ENCODE measurements at places on chromosomes 4 and X.

DNA sequence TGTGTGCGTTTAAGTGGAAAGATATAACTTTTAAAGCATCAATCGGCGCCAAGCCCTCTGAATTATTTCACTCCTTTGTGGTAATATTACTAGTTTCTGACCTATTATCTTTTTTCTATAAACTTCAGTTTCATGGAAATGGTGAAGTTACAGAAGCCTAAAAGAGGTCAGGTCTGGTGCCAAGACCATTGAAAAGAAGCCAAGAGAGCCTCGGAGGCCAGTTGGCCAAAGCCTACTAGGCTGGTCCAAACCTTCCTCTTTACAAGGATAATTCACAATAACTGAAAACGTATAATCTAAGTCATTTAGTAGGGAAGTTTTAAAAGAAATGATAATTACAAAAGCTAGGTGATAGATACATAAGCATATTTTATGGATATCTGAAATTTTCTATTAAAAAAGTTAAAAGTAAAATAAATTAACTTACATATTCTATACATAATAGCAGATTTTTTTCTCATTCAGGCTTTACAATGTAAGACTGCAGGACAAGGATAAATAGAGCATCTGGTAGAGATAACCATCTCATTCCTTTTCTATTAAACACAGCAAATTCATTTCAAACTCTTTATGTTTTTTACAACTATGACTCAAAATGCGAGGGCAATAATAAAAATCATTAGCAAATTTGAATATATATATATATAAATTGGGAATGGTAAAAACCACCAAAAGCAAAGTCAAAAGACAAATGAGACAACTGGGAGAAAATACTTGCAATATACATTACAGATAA is 49.2 kb downstream of the WDFY3 start:
- ATAC-seq = no peak

GRCh38 chrX:24775891-24776290 is 82.2 kb downstream of the POLA1 start:
- ATAC-seq = no peak

GRCh38 chrX:14865201-14865600 is 7.7 kb downstream of the FANCB start:
- ATAC-seq = no peak

DNA sequence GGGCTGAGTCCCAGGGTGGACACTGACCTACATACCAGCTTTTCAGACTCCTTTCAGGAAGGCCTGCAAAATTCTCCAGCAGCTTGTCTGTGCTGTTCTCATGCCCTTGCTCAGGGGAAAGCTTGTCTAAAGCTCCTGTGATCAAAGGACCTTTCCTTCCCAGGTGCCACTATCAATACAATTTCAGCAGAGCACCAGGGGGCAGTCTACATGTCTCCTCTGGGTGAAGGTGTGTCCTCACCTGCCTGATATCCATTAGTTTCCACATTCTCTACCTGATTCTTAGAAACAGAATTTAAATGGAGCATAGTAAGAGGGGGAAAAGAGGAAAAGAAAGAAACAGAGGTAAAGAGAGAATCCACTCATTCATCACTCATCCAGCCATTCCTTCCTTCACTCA is 114.2 kb downstream of the PPARGC1A start:
- no peak for ATAC-seq

- no peak for ATAC-seq
Observed at GRCh38 chr4:2910409-2910808, 52.8 kb downstream of the NOP14 start.

DNA sequence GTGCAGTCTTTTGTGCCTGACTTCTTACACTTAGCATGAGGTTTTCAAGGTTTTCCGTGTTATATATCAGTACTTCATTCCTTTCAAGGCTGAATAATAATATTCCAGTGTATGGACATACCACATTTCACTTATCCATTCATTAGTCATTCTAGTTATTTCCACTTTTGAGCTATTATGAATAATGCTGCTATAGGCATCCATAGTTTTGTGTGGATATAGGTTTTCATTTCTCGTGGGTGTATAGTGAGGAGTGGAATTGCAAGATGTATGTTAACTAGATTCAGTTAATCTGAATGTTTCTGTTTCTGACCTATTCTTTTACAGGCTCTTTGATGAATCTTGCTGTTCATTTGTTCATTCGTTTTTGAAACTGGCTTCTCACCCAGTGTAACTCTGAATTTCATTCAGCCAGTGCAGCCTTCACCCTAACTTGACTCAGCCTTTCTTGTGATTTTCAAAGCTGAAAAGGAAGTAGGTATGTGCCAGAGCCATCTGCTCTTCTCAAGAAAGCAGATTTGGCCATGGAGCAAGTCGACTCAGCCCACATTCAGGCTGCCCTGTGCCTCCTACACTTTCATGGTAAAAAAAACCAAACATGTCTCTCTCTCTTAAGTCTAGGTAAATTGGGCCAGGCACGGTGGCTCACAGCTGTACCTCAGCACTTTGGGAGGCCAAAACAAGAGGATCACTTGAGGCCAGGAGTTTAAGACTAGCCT is 56.3 kb upstream of the NOCT start:
- ATAC-seq = no peak

DNA sequence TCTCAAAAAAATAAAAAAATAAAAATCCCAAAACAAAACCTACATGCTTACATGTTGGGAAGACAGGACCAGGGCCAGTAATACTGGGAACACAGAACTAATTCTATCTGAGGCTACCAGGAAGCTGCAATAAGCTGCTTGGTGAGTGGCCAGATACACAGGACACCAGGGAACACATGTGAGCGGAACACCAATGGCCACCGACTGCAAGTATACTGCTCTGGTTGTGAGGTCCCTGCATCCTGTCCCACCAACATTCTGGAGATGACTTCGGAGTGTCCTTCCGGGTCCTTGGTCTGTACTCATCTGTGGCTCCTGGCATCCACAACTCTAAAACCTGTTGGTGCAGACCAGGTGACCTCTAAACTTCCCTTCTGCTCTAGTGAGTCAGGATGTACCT is 2.7 kb downstream of the TNIP2 start:
- ATAC-seq = no peak

DNA sequence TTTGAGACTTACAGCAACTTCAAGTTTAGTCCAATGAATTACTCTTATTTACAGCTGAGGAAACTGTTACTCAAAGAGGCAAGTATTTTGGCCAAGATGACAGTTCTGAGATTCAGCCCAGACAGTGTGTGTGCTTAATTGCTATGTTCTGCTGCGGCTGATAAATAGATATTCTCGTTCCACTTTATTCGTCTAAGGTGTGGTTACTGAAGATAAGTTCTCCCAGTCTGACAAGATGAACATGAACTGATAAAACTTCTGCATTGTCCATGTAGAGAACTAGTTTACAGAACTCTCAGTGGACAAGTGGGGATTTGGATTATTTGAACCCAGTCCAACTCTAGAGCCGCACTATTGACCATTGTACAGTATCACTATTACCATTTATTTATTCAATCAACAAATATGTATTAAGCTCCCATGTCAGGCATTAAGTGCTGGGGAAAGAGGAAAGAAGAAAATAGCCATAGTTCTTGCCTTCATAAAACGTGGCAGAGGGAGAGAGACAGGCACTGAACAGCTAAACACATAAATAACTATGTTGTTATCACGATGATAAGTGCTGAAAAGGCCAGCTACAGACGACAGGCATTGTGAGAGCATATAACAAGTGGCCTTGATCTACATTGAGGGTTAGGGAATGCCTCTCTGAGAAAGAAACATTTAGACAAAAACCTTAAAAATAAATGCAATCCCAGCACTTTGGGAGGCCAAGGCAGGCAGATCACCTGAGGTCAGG is 4.0 kb upstream of the DHX15 start:
- ATAC-seq = no peak

- ATAC-seq = no peak
Observed at GRCh38 chr4:62548108-62548524, 1348.0 kb downstream of the ADGRL3 start.

DNA sequence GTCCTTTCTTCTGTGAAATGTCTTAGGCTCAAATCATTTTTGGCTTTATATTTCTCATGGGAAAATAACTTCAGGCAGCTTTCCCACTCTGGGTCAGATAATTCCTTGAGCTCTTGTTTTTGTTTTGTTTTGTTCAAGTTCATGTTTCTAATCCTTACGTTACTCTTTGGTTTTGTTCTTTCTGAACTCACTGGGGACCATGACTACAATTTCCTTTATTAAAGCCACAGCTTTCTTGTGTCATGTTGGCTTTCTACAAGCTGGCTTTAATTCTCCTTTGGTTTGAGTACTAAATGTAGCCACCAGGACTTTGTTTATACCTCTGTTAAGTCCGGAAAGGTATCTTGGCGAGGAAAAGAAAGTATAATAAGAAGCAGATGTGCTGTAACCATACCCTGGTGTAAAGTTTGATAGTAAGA is 30.8 kb upstream of the ANXA3 start:
- no peak for ATAC-seq

DNA sequence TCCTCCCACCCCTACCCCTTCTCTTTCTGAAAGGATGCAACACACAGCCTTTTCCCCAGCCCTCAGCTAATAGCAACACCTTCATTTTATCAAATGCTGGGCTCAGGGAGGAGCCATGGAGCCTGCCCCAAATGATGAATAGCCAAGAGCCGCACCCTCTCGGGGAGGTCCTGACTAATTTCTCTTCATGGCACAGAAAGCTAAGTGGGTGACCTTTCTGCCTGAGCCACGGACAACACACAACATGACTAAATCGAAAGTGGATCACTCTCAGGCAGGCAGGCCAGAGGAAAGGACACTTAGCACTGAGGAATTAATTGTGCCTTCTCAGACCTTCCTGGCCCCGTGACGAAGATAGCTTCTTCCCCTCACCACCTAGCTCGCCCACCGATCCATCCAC is 165.1 kb upstream of the RAI2 start:
- no peak for ATAC-seq

- no peak for ATAC-seq
Observed at GRCh38 chrX:51851507-51852085, 41.8 kb upstream of the MAGED1 start.

GRCh38 chr4:16992566-16993225 is 94.3 kb upstream of the LDB2 start:
- ATAC-seq = no peak

Measured in gastroesophageal sphincter (tissue), 4 donors.